Mucosa of descending colon (tissue), 3 donors: ENCODE measurements at places on chromosomes 2 and 18. TPM values are rescaled to one million over a fixed set of nuclear protein-coding genes. Genes with fewer than 3 reads are reported as not detected.

Gene L3MBTL4
- total RNA-seq = 4.9 TPM

DNA sequence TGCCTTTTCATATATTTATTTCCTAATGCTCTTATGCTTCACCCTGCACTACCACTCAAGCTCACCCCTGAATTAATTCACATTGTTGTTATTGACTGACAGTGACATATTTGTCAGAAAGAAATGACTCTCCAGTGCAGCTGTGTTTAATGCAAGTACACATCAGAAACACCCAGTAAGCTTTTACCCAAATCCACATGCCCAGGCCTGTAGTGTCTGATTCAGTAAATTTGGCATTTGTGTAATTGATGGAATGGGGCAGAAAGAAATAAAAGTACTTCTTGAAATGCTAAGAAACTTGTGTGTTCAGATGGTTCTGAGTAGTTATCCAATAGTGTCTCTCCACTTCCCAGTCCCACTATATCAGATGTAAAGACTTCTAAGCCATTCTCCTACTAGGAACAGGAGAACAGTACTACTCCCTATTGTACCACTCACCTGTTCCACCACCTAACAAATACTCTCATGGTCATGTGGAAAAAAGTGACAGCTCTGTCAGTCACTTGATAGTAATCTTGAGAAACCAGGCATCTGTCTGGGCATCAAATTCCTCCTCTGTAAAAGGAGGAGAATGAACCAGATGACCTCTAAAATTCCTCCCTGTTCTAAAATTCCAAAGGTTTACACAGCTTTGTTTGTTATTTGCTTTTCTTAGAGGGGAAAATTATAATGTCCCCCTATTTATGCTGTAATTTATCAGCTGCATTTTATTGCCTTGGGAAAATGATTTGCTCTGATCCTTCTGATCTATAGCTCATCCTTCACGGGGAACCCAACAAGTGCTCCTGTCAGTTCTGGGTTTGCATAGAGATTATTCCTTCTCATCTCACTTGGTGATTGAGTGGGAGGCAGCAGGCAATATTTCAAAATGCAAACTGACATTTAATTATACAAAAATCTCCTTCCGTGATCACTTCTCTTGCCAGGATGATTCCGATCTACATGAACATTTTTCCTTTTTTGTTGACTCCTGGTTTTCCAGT is 70.9 kb downstream of the ZNF385B start:
- no peak for DNase-seq

Gene EMILIN1
- total RNA-seq = 42.3 TPM

DNA sequence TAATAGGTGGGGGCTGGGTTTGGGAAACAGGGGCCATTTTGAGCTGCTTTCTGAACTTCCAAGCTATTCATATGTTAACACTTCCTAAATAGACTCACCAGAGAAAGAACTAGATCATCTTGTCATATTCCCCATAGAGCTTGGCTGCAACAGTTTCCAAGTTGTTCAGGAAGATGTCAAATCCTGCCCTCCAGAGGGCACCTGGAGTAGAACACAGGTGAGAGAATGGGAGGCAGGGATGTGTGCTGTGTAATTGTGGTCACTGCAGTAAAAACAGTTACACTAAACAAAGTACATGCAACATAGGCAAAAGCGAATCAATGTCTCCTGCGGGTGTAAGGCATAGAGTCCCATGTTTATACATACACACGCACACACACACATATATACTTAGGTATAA is 34.5 kb upstream of the LRRC30 start:
- DNase-seq = no peak

DNA sequence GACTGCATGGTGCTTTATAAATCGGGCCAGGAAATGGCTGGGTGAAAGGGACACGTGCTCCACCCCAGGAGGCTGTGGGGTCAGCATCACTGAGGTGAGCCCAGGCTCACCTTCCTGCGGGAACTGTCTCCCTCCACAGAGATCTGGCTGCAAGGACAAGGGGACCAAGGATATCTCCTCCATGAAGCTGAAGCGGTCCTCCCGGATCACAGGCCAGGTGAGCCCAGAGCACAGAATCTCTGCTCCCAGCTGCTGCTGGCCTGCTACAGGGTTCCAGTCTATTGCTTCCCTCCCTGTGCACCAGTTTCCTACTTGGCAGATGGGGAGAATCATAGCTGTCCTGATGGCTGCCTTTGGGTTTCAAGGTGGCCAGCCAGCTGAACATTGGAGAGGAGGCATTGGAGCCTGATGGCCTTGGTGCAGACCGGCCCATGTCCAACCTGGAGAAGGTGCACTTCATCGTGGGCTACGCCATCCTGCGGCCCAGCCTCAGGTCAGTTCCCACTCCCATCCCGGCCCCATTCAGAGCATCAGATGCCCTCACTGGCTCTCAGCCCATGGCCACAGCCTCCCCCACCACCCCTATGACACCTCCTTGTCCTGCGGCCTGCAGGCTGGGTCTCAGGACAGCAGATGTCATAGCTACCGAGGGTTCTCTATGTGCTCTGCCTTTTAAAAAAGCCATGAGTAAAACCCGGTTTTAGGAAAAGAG is 33.7 kb upstream of the GPR17 start:
- DNase-seq = no peak

Gene GULP1
- total RNA-seq = 35.7 TPM

Gene CTAGE1
- not detected for total RNA-seq

Gene DAPL1
- total RNA-seq = not detected

DNA sequence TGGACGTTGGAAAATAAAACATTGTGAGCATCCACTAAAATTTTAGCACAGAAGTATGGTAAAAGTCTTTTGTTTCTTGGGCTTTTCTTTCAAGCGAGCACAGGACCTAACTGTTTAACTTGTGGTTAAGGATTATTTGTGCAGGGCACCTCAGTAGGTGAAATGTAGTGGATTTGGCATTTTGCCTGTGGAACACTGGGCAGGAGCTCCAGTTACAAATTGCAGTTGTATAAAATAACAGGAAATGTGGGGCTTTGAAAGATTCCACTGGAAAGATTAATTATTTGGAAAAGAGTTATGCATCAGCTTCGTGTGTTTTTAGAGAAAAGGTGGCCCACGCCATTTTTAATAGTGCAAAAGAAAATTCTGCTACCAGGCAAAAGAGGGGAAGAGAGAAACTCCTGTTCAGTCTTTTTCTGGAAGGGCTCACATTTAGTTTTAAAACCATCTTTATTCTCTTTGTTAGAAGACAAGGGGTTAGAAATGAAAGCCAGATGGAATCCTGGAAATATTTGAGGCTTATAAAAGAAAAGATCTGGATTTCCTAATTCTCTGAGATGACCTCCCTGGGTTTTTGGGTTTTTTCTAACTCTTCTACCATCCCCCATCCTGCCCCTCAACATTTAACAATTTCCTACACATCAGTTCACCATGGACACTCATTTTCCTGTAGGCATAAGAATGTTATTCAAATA is 144.3 kb upstream of the SERTAD2 start:
- no peak for DNase-seq

GRCh38 chr2:96264656-96265348 is 995 bp downstream of the TMEM127 start:
- DNase-seq = peak; percentile 27

DNA sequence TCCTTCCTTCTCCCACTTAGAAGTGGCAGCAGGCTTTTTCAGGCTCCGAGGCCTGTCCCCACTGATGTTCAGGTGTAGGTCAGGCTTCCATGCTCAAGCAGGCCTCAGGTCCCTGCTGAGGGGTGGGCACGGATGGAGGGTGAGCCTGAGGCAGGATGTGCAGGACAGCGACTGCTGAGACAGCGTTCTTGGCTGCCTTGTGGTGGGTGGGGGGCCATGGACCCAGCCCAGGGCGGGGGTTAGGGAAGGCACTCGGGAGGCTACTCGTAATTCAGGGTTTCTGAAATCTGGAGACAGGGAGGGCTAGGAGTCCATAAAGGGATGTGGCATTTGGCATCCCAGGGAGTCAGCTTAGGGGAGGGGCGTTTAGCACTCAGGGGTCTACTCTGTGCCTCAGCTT is 30.3 kb downstream of the COLEC11 start:
- DNase-seq = peak; percentile 9

- DNase-seq = no peak
Measured at GRCh38 chr2:98769784-98770183, 38.9 kb upstream of the MGAT4A start.

Gene GCA
- 29.1 TPM for total RNA-seq

Gene KCNIP3
- 12.5 TPM for total RNA-seq

DNA sequence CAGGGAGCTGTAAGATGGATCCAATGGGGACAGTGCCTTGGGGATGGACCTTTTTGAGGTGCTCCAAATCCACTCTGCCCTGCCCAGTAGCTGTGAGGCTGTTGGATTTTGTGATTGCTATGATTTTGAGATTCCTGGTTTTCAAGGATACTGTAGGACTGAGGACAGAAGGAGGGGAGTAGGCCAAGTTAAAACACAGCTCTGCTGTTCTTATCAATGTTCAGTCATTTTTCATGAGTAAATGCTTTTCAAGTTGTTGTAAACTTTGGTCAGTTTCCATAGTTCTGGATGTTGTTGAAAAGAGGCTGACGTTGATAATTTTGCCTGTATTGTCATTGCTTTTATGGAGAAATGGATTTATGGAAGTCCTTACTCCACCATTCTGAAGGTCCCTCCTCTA is 361.2 kb downstream of the ZNF516 start:
- DNase-seq = no peak

Gene GDF7
- 0.14 TPM for total RNA-seq

GRCh38 chr2:155099784-155100183 is 401.3 kb downstream of the KCNJ3 start:
- no peak for DNase-seq

Gene KCNS3
- total RNA-seq = 4.9 TPM

DNA sequence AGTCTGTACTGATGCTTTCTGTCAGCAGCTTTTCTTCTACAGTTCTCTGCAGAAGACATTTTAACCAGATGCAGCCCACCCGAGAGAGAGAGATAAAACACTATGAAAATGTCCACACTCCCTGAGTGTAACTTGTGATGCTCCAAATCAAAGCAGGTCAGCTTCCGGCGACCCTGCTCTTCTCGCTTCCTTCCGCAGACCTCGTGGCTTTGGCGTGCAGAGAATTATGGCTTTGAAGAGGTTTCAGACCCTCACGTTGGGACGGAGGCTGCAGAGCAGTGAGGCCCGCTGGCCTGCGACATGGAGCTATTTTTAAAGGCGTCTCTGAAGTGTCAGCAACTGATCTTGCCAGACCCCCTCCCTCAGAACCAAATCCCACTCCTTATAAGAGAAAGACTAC is 41.8 kb downstream of the TMEM163 start:
- no peak for DNase-seq

DNA sequence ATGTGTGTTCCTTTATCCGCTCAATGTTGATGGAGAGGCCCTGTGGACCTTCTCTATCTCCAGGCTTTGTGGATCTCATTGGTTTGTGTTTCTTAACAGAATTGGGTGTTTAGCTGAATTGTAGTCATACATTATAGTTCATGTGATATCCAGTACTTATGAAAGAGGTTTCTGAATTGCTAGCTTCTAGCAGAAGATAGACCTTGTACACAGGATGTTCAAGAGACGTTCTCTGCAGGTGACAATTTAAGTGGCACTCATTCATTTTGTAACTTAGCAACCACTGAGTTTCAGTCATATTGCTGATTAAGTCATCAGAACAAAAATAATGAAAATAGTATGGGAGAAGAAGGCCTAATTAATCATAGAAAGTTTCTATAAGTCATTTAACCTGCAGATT is 279.2 kb downstream of the ALPK2 start:
- no peak for DNase-seq

DNA sequence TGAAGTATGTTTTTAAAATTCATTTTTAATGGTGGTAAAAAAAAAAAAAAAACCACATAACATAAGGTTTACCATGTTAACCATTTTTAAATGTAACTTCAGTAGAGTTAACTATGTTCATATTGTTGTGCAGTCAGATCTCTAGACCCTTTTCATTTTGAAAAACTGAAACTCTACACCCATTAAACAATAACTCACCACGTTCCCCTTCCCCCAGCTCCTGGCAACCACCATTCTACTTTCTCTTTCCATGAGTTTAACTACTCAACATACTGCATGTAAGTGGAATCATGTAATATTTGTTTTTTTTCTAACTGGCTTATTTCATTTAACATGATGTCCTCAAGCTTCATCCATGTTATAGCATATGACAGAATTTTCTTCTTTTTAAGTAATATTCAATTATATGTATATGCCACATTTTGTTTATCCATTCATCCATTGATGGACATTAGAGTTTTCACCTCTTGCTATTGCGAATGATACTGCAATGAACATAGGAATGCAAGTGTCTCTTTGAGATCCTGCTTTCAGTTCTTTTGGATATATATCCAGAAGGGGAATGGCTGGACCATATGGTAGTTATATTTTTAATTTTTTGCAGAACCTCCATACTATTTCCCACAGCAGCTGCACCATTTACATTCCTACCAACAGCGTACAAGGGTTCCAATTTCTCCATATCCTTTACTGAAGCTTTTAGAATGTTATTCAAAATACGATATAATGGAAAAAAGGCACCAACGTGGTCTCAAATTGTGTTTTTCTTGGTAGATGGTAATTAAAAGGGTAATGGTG is 91.0 kb downstream of the SPTBN1 start:
- no peak for DNase-seq

Gene MYO5B
- total RNA-seq = 179 TPM

DNA sequence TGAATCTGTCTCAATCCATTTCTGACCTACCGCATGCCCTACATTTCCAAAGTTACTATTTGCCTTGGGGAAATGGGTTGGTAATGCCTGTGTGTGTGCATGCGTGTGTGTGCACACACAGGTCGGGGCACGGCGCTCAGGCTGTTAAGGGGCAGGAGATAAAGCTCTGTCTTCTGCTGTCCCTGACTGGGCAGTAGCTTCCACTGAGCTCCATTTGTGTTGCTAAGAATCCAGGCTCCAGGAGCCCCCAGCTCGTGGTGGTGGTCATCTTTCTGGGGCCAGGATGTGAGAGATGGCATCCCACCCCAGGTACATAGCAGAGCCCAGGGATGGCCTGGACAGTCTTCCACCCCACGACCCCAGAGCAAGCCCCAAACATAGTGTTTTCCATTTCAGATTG is 66.7 kb upstream of the HS6ST1 start:
- no peak for DNase-seq

- DNase-seq = no peak
Measured at GRCh38 chr2:48414640-48414979, 115.3 kb upstream of the STON1 start.

DNA sequence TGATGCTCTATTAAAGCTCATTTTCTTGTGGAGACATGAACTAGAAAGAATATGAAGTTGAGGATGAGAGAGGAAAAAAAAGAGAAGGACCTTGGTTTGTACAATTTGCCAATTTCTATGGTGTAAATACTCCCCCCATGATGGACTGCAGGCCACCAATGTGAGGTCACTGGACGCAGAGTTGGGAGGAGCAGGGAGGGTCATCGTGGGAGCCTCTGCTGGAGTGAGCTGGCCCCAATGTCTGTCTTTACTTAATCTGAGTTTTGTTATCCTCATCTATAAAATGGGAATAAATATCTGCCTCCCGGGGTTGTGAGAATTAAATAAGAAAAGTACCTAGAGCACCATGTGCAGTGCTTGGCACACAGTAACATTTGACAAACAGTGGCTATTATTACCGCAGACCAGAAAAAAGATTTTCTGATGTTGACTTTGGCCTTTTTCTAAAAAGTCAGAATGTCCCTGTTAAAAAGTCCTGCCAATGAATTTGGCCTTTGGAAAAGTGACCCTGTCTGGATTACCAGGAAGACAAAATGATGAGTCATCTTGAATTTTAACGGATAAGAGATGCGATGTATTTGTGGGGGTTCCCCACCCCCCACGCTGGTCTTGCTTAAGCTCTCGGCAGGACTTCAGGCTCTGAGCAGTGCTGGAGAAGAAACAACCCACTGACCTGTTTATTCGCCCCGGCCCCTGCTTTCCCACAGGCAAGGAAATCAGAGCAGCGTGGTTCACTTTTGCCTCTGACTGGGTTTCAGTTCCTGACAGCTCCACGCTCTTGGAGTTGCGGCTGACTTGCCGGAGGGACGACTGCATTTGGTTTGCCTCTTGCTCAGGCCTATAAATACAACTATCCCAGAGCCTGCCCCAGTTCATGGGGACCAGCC is 50.3 kb upstream of the FOSL2 start:
- peak; percentile 44 for DNase-seq
